ENCODE measurements at places on chromosomes 1 and 21. TPM values are rescaled to one million over a fixed set of nuclear protein-coding genes. Genes with fewer than 3 reads are reported as not detected.

Gene KCNJ6
- not detected for total RNA-seq

Gene SPATA45
- total RNA-seq = not detected

Gene SH2D1B
- not detected for total RNA-seq

DNA sequence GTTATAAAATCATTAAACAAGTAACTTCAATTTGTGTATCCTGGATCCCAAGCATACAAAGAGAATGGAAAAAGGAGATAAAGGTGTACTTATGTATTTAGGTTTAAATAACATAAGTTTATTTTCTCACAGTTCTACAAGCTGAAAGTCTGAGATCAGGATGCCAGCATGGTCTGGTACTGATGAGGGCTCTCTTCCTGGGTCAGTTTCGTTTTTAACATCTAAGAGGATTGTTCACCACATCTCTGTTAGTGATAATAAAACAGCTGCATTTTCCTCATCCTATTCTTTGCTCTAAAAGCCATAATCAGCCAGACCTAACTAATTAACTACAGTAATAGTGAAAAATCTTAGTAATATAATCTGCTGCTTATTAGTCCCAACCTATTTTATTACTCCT lies 5.2 kb downstream of the EGLN1 start:
- no peak for DNase-seq

DNA sequence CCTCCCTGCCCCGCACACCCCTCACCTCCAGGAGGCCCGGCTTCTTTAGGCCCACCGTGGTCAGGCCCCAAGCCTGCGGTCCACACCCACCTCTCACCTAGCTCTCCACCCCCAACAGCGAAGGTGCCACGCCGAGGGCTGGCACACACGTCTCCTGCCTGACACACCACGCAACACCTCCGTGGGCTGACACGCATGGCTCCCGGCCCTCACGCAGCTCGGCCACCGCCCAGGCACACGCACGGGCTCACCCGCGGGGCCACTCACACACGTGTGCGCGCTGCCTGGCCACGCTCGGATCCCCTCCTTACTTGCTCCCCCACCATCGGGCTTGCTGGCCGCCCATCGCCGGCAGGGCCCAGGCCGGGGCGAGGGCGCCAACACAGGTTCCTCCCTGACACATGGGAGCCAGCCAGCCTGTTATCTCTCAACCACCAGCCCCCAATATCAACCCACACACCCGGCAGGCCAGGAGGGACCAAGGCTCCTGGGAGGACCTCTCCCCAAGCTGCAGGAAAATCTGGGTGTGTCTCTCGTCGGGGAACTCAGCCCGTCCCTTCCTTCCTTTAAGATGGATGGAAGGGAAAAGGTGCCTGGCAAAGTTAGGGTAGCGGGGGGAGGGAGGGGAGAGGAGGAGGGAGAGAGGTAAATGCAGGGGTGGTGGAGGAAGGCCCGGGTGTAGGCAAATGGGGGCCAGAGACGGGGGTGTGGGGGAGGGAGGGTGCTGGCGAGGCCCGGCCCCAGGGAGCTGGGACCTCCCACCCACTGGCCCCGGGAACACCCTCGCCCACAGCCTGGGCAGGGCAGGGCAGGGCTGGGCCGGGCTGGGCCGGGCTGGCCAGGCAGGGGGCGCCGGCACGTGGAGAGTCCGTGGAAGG lies 546 bp downstream of the ELOVL1 start:
- DNase-seq = no peak

DNA sequence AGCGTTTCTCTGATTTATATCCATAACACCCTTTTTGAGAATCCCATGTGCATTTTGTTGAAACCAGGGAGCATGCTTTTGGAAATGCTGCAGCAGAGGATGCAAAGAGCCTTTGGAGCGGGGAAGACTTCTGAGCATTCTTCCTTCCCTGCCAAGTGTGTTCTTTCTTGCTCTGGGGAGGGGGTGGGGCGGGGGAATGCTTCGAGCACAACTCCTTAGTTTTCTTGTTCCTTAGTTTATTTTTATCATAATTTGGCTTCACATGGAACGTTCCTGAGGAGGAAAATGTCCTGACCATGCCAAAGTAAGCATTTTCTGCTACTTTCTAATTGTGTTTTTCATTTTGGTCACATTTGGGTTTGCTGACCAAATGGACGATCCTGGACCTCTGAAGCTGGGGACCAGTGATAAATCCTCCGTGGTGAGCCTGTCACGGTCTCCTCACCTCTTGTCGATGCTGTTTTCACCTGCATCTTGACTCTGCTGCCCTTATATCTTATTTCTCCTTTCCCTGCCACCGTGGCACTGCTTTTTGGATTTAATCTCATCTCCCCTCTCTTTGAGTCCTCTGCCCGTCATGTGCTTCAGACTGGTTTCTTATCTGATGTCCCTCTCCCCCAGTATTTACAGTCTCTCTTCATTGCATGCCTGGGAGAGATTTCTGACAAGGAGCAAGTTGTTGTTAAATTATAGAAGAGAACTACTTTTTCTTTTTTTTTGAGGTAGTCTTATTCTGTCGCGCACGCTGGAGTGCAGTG lies 2.4 kb downstream of the CTPS1 start:
- DNase-seq = no peak

DNA sequence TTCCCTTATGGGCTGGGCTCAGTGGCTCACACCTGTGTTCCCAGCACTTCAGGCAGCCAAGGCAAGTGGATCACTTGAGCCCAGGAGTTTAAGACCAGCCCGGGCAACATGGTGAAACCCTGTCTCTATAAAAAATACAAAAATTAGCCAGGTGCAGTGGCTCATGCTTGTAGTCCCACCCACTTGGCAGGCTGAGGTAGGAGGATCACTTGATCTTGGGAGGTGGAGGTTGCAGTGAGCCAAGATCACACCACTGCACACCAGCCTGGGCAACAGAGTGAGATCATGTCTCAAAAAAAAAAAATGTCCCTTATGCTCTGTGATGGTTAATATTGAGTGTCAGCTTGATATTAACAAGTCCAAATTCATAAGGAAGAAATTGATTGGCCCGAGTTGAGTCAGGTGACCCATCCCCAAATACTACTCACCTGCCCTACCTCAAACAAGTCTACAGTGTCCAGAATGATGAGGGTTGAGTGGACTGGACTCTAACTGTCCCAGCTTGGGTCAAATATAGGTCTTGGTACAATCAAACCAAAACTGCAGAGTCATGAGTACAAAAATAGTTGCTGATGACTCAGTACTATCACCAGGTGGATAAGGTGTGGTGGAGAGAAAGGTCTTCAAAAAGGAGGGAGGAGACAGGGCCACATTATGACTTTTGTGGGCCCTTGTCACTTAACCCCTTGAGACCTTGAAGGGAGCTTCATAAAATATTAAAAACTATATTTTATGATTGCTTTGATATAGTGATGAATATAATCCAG lies 161.0 kb downstream of the ZNF326 start:
- DNase-seq = no peak

DNA sequence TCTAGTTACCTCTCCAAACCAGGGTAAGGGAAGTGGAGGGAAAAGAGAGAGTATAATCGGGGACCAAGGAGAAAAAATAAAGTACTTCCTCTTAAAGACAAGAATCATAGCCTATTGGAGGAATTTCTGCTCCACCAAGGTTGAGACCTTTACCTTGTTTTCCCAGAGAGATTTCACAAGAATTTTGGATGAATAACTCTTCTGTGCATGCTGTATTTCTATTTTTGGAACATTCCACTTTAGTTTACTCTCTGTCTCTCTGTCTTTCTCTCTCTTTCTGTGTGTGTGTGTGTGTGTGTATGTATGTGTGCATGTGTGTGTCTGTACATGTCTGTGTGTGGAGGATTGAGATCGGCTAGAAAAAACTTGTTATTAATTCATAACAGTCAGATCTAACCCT lies 318.4 kb upstream of the RGS18 start:
- DNase-seq = no peak

- DNase-seq = no peak
These were observed 542 bp downstream of the GAS5 start for GRCh38 chr1:173867141-173867752.

DNA sequence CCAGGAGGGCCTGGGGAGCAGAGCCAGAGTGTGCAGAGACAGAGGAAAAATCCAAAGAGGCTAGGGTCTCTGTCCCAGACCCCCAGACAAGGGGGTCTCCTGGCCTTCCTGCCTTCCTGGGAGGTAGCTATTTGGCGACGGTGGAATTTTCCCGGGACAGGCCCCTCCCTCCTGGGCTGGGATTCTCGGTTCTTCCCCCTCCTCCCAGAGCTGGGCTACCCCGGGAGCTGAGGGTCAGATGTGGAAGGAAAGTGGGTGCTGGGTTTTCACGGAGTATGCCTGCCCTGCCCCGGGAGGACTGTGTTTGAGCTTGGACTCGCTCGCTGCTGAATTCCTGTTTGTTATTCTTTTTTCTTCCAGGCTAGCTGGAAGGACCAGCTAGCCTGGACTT lies 759 bp downstream of the AMPD2 start:
- no peak for DNase-seq

GRCh38 chr1:43835082-43836021 lies 98.2 kb upstream of the ARTN start:
- DNase-seq = no peak

GRCh38 chr1:183516725-183517124 lies 44.4 kb downstream of the SMG7 start:
- no peak for DNase-seq

DNA sequence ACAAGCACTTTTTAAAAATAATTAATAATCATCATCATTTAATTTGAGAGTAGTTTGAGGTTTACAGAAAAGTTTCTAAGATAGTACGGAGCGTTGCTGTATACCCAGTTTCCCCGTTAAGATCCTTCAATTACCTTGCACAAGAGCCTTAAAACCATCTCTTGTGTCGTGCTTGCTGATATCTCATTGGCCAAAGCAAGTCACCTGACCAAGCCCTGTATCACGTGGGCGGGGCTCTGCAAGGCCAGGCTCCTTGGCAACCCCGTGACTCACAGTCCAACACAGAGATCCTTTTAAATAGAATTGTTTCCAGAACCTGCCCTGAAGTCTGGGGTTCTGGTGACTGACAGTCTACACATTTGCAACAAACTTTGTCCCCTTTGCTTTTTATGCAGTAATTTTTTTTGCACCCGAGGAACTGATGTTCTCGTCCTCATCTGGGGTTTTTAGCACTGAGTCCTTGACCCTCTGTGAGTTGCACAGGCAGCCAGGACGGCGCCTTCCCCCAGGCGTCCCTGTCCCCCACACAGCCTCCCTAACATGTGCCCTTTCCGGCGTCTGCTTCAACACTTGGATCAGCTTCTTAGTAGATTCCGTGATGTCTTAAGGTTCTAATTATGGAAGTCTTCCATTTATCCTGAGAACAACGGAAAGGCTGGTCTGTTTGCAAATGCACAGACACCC lies 183.3 kb upstream of the TMEM51 start:
- DNase-seq = no peak

DNA sequence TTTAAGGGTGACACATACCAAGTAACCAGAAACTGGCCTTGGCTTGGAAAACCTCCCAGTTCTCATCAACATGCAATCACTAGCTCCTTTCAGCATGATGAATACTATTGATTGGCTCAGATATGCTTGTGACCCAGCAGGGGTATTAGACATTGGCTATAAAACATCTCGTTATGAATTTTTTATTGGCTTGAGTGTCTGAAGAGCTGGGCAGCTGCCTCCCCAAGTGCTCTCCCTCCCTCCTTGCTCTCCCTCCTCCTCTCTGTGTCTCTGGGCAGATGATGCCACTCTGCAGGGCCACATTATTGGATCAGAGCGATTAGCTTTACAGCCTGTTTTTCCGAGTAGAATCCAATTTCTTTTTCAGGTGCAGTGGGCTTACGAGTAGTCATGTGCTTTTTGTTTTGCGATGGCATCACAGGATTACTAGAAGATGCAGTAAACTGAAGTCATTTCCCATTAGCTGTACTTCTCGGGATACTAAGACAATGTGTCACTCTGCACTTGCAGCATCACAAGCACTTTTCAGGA lies 79.3 kb upstream of the ATF3 start:
- no peak for DNase-seq

DNA sequence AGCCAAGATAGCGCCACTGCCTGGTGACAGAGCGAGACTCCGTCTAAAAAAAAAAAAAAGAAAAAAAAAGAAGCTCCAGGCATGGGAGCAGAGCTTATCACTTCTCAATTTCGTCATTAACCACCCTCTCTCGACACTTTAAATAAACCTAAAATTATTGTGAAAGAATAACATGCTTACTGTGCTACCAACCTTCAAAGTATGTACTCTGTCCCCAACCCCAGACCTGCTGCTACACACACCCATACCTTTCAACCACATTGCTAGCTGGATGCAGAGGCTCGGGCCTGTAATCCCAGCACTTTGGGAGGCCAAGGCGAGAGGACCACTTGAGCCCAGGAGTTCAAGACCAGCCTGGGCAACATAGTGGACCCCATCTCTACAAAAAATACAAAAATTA lies 38.7 kb downstream of the GNPAT start:
- no peak for DNase-seq

DNA sequence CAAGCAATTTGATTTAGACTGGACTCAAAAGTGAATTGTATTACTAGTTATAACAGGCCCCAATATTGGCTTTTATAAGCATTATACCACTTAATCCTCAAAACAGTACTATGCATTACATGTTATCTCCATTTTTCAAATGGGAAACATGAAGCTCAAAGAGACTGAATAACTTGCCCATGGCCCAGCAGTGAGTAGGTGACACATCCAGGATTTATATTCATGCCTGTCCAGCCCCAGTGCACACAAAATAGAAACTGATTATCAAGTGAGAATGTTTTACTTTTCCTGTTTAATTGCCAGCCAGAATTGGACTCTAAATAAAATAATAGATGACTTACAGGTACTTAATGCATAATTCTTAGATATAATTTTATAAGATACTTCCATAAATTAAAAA lies 82.9 kb downstream of the NIBAN1 start:
- no peak for DNase-seq

- no peak for DNase-seq
These were observed 180.7 kb downstream of the ZNF326 start for GRCh38 chr1:90175490-90176167.

- no peak for DNase-seq
These were observed 15.6 kb downstream of the C1orf115 start for GRCh38 chr1:220705782-220706181.

DNA sequence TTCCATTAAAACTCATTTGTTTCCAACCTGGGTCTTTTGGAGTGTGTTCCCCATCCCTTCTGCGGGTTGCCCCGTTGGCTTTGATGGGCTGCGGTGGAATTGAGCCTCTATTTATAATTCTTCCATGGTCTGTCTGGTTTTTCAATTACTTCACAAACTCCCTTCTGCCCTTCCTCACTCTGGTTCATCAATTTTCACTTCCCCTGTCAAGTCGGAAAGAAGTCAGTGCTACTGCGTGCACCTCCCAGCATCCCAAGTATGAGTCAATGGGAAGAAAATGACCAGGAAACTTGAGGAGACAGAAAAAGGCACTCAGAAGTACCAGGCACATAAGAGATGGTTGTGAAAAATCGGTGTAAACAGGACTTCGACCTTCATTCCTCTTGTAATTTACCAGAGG lies 126.2 kb downstream of the KAZN start:
- no peak for DNase-seq

DNA sequence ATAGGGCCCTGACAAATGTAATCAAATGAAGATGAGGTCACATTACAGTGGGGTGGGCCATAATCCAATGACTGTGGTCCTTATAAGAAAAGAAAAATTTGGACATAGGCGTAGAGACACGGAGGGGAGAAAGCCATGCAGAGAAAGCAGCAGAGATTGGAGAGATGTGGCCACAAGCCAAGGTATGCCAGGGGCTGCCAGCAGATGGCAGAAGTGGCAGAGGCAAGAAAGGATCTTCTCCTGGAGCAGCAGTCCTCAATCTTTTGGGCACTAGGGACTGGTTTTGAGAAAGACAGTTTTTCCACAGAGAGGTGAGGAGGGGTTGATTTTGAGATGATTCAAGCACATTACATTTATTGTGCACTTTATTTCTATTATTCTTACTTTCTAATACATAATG lies 355.1 kb downstream of the NPHP4 start:
- DNase-seq = no peak
